ENCODE measurements at places on chromosomes 7 and 10. TPM values are rescaled to one million over a fixed set of nuclear protein-coding genes. Genes with fewer than 3 reads are reported as not detected.

The CTBP2 gene
- total RNA-seq, result 0.48 TPM

DNA sequence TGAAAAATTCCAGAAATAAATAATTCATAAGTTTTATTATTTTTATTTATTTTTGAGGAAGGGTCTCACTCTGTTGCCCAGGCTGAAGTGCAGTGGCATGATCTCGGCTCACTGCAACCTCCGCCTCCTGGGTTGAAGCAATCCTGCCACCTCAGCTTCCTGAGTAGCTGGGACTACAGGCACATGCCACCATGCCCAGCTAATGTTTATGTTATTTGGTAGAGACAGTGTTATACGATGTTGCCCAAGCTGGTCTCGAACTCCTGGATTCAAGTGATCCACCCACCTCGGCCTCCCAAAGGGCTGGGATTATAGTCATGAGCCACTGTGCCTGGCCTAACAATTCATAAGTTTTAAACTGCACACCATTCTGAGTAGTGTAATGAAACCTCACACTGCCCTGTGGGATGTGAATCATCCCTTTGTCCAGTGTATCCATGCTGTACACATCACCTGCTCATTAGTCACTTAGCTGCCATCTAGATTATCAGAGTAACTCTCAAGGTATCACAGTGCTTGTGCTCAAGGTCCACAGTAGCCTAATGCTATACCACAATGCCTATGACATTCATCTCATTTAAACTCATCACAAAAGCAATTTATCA lies 17.9 kb downstream of the RTKN2 start:
- DNase-seq, result no peak
- no peak overlapping the region for H3K27ac ChIP-seq
- H3K36me3 ChIP-seq, result no peaks in the 10 kb centered on the region
- H3K4me1 ChIP-seq, result peaks cover 14% of the 10 kb centered on the region
- peaks cover 2% of the 10 kb centered on the region for H3K27me3 ChIP-seq

DNA sequence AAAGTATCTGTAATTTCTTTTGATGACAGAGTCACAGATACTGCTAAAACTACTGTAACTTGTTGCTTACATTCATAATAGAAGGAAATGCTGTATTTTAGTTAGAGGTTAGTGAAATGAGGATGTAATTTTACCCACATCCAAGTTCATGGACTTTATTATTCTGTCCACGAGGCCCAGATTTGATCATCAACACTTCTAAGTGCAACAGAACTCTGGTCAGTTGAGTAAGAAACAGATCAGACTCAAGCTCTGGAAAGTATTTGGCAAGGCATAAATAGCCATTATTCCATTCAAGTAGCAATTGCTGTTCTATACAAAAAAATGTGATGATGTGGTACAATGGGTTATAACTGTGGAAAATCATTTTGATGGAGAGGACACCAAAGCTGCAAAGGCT lies 22.3 kb downstream of the ACADSB start:
- no peaks in the 10 kb centered on the region for H3K27me3 ChIP-seq
- no peak for DNase-seq
- no peaks in the 10 kb centered on the region for H3K36me3 ChIP-seq
- no peaks in the 10 kb centered on the region for H3K4me1 ChIP-seq

The NUTM2E gene
- total RNA-seq, result not detected

The ASB4 gene
- not detected for total RNA-seq

- no peak for DNase-seq
- no peaks in the 10 kb centered on the region for H3K27me3 ChIP-seq
- H3K4me3 ChIP-seq, result peak overlapping the region; percentile 8
- H3K4me1 ChIP-seq, result peaks cover 17% of the 10 kb centered on the region
- H3K27ac ChIP-seq, result no peak overlapping the region
Measured at GRCh38 chr7:105707967-105708762, 126.9 kb upstream of the EFCAB10 start.

The OPN1SW gene
- total RNA-seq, result not detected

DNA sequence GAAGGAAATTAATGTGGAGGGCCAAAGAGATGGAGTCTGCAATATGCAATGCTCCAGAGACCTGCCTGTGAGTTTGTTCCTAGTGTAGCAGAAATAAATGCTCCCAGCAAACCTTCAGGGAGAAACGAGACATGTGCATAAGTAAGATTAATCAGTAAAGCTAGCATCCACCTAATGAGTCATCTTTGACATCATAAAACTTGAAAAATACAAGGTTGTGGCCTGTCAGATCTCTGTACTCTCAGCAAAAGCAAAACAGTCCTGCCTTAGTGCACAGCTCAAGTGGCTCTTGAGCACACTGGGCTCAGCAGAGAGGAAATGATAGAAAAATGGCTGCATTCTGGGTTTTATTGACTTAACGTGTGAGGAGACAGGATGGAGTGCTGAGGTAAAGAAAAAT lies 32.5 kb upstream of the ERCC6 start:
- H3K36me3 ChIP-seq, result peaks cover 7% of the 10 kb centered on the region
- DNase-seq, result no peak
- H3K27ac ChIP-seq, result peak overlapping the region; percentile 15
- peaks cover 59% of the 10 kb centered on the region for H3K4me1 ChIP-seq

The NRP1 gene
- total RNA-seq, result 6.1 TPM

GRCh38 chr7:140069298-140069949 lies 6.7 kb upstream of the PARP12 start:
- DNase-seq, result no peak
- H3K4me3 ChIP-seq, result no peak overlapping the region
- peaks cover 4% of the 10 kb centered on the region for H3K4me1 ChIP-seq
- peaks cover 21% of the 10 kb centered on the region for H3K36me3 ChIP-seq
- H3K27ac ChIP-seq, result no peak overlapping the region
- H3K27me3 ChIP-seq, result peaks cover 21% of the 10 kb centered on the region

The SLC26A3 gene
- not detected for total RNA-seq

- H3K36me3 ChIP-seq, result no peaks in the 10 kb centered on the region
- no peak overlapping the region for H3K27ac ChIP-seq
- no peak for DNase-seq
- peaks cover 8% of the 10 kb centered on the region for H3K4me1 ChIP-seq
- peak overlapping the region; percentile 75 for H3K4me3 ChIP-seq
Measured at GRCh38 chr7:64888901-64889685, 14.0 kb upstream of the ZNF273 start.

The GNGT1 gene
- not detected for total RNA-seq

The SLIT1 gene
- total RNA-seq, result 0.32 TPM

GRCh38 chr7:103445228-103446048 lies 569 bp downstream of the SLC26A5 start:
- no peak overlapping the region for H3K27ac ChIP-seq
- no peak for DNase-seq
- peak overlapping the region; percentile 69 for H3K4me3 ChIP-seq
- peaks cover 14% of the 10 kb centered on the region for H3K4me1 ChIP-seq

DNA sequence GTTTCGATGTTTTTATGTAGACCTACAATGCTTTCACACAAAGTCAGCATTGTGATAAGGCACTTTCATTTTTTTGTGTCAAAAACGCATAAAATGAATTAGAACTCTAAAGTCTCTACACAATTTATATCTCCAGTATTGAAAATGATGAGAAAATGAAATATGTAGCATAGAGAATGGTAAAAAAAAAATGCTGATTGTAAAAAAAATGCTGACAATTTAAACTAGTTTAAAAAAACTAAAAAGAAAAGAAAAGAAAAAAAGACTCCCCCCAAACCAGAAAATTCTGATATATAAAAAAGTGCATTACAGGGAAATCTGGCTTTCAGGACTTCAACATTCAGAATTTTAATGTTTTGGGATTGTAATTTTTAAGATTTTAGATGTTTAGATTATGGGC lies 148.1 kb downstream of the FZD1 start:
- H3K4me1 ChIP-seq, result no peaks in the 10 kb centered on the region
- H3K27ac ChIP-seq, result no peak overlapping the region
- H3K36me3 ChIP-seq, result no peaks in the 10 kb centered on the region

- H3K27me3 ChIP-seq, result no peaks in the 10 kb centered on the region
- DNase-seq, result no peak
- no peaks in the 10 kb centered on the region for H3K36me3 ChIP-seq
- no peak overlapping the region for H3K27ac ChIP-seq
- H3K4me3 ChIP-seq, result no peak overlapping the region
Measured at GRCh38 chr7:101990811-101991418, 173.5 kb downstream of the CUX1 start.

DNA sequence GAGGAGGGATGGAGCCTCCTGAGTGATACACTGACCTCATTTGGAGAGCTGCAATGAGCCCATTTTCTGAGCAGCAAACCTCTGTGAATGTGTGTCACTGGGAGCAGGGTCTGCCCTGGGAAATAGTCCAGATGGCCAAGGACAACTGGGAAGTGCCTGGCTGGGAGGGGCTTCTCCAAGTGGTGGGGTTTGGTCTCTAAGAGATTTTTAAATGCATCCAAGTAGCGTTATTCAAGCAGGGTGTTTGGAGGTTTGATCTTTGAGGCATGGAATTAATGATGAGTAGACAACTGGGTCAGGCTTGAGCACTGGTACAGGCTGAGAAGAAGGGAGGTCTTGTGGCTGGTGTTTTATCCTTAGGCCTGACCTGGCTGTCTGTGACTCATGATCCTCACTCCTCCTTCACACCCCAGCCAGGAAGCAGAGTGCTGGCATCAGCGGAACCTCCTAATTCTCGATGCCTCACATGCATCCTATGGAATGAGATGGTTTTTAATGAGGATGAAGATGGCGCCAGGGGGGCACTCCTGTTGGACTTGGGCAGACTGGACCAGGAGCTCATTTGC lies 3.3 kb downstream of the GOLGA7B start:
- DNase-seq, result no peak
- H3K36me3 ChIP-seq, result no peaks in the 10 kb centered on the region
- H3K27me3 ChIP-seq, result peaks cover 14% of the 10 kb centered on the region
- peaks cover 43% of the 10 kb centered on the region for H3K4me1 ChIP-seq
- no peak overlapping the region for H3K4me3 ChIP-seq

DNA sequence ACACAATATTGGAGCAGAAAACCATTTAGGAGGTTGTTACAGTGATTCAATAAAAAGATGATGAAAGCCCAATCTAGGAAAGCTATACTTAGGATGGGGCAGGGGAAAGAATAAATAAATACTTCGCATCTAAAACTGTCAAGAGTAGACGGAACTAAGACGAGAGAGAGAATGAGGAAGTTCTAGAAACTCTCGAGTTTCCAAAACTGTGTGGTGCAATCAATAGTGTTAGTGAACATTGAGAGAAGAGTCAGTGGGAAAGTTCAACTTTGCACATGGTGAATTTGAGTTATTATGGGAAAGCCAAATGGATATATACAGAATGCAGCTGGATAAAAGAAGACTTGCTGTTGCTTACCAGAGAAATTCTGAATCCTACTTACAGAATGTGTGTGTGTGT lies 133.8 kb upstream of the MEOX2 start:
- H3K36me3 ChIP-seq, result no peaks in the 10 kb centered on the region
- H3K4me3 ChIP-seq, result no peak overlapping the region
- no peak for DNase-seq
- no peak overlapping the region for H3K27ac ChIP-seq
- H3K27me3 ChIP-seq, result no peaks in the 10 kb centered on the region
- no peaks in the 10 kb centered on the region for H3K4me1 ChIP-seq

GRCh38 chr7:83849131-83849530 lies 200.2 kb upstream of the SEMA3E start:
- H3K4me3 ChIP-seq, result no peak overlapping the region
- no peak overlapping the region for H3K27ac ChIP-seq
- H3K4me1 ChIP-seq, result no peaks in the 10 kb centered on the region
- DNase-seq, result no peak
- no peaks in the 10 kb centered on the region for H3K36me3 ChIP-seq

DNA sequence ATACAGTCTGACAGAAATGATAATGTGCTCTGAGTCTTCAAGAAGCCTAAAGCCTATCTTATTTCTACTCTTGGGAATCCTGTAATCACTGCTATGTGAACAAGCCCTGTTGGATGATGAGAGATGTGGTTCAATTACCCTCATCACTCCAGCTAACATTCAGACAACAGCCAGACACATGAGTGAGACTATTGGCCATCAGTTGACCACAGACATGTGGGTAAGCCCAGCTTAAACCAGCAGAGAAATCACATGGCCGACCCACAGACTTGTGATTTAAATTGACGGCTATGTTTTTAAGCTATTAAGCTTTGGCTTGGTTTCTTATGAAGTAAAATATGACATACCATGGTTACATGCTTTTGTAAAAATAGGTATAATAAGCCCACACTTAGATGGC lies 2.6 kb downstream of the MBL2 start:
- H3K4me3 ChIP-seq, result no peak overlapping the region
- no peaks in the 10 kb centered on the region for H3K36me3 ChIP-seq
- H3K27me3 ChIP-seq, result no peaks in the 10 kb centered on the region
- no peak for DNase-seq
